ENCODE measurements at places on chromosomes 7 and 10. TPM values are rescaled to one million over a fixed set of nuclear protein-coding genes. Genes with fewer than 3 reads are reported as not detected.

DNA sequence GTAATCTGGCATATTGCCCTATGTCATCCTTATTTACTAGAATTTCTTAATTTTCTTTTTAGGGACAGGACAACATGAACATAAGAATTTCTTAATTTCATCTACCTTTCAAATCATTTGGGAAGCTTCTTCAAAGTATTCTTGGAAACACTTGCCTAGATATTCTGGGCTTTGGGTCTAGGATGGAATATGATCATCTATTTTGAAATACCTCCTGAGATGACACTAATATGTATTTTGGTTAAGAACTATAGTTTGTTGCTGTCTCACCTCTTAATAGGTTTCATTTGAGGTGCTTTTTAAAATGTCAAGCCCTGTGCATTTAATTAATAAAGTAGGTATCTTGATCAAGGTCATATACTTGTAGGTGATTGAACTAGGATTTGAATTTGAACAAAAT lies 49.1 kb downstream of the SEPTIN7 start:
- DNase-seq, result no peak

The TRIL gene
- total RNA-seq, result 0.40 TPM

The MYH16 gene
- total RNA-seq, result not detected

GRCh38 chr7:7970531-7971307 lies 2.1 kb downstream of the GLCCI1 start:
- peak; percentile 9 for DNase-seq

DNA sequence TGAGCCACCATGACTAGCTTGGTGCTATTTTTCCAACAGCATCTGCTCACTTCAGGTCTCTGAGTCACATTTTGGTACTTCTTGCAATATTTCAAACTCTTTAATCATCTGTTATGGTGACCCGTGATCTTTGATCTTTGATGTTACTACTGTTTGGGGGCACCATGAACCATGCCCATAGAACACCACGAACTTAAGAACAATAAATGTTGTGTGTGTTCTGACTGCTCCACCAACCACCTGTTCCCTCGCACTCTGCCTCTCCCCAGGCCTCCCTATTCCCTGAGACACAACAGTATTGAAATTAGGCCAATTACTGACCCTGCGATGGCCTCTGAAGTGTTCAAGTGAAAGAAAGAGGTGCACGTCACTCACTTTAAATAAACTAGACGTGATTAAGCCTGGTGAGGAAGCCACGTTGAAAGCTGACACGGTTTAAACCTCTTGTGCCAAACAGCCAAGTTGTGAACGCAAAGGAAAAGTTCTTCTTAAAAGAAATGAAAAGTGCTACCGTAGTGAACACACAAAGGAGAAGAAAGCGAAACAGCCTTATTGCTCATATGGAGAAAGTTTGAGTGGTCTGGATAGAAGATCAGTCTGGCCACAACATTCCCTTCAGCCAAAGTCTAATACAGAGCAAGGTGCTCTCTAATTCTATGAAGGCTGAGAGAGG lies 27.2 kb upstream of the ATP6V0A4 start:
- peak; percentile 23 for DNase-seq

DNA sequence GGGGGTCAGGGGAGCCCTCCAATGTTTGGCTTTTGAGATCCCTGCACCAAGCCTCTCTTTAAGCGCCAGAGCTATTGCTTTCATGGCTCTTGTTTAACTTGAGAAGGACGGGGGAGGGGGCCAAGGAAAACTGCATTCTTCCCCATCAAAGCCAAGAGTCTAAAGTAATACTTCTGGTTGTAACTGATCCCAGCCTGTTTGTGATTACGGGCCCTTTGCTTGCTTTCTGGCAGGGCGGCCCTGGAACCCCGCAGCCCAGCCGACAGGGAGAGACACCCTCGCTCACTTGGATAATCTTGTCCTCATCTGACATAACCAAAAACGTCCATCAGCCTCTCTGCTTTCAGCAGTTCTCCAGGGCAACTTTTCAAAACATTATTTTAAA lies 154.7 kb downstream of the NEURL1 start:
- no peak for DNase-seq

GRCh38 chr7:66682350-66683093 lies 53.8 kb downstream of the KCTD7 start:
- peak; percentile 68 for DNase-seq

The CYP3A4 gene
- 0.11 TPM for total RNA-seq

The CRPPA gene
- total RNA-seq, result 13.1 TPM

DNA sequence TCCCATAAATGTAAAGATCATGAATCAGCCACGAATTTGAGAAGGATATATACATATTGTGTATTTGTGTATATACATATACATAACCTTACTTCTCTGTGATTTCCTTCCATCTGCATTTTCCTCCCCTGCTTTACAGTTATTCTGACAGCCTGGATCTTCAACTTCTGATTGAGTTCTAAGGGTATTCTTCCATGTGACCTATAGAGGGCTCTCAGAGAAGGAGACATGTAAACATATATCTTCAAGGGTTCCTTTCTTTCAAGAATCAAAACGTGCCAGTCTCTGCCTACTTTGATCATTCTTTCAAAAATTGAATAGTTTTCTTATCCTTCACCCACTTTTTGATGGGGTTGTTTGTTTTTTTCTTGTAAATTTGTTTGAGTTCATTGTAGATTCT lies 453.7 kb upstream of the POT1 start:
- DNase-seq, result no peak

GRCh38 chr10:122286867-122287266 lies 15.8 kb downstream of the BTBD16 start:
- DNase-seq, result peak; percentile 99

DNA sequence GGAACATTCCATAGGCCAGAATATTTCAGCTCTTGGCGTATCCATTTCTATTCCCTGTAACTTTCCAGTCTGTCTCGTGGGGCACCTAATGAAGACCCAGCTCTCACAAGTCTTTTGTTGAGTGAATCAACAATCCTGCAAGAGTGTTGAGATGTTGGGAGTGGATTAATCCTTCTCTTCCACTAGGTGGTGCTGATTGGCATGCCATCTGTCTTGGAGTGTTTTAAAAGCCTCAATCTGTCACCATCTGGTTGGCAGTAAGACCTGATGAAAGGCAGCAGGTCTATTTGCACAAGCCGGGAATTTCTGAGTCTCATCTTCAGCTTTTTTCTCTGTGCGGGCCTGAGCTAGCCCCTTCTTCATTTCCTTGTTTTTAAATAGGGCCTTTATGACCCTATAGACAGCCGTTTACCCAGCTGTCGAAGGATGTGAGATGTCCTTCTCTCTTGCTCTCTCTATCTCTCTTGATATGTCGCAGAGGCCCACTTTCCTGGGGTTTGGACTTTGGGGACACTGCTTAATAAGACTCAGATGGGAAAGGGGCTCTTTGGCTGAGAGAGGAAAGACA lies 180.5 kb downstream of the ZNF365 start:
- DNase-seq, result peak; percentile 83

The IDI2 gene
- total RNA-seq, result not detected

DNA sequence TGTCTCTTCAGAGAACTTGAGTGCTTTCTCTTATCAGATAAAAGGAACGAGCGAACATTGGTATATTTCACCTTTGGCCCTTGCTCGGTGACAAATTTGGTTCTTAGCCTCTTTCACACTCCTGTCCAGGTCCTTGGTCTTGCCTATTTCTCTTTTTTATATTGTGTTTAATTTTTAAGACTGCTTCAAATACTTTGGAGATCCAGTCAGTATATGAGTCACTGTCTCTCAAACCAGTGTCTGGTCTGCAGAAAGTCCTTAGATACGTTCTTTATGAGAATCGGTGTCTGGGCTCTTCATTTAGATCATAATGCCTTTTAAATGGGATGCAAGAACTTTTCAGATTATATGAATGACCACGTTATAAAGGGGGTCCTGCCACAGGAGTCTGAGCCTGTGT lies 55.0 kb downstream of the PIK3AP1 start:
- DNase-seq, result no peak

DNA sequence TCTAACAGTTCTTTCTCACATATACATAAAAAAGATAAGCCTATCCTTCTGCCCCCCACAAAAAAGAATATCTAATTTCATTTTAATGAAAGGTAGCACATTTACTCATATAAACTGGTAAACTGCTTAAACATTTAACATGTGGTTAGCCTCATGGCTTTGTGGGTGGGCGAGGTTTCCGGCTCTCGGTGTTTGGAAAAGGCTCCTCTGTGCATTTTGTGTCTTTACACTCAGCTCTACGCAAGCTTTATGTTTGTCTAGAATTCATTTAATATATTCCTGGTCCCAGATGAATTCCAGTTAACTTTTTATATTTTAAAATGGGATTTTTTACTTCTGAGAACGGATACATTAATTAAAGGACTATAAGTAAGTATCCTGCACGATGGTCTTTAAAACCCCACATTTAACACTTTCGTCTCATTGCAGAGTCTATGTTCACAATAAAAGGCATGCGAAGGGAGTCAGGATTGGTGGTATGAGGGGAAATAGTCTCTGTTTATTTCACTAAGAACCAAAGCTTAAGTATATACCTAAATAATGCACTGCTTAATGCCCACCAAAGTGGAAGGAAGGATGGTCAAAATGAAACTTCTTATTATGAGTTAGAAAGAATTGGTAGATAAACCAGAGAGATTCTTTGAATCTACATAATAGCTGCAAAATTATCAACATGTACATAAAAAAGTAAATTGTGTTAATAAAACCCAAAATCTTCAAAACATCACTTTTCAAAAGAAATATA lies 197.2 kb downstream of the CRPPA start:
- DNase-seq, result no peak

- DNase-seq, result peak; percentile 59
Observed at GRCh38 chr10:112663234-112664125, 216.5 kb downstream of the VTI1A start.

DNA sequence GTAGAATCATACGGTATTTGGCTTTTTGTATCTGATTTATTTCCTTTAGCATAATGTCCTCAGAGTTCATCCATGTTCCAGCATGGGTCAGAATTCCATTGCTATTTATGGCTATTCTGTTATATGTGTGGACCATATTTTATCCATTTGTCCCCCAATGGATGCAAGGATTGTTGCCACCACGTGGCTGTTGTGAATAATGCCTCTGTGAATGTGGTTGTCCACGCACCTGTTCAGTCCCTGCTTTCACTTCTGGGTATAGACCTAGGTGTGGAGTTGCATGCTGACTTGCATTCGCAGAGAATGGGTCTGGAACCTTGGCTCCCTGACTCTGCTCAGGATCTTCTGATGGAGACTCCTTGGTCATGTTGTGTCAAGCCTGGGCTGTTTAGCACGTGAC lies 199.9 kb downstream of the CAMK1D start:
- DNase-seq, result peak; percentile 8

GRCh38 chr7:79337717-79338116 lies 115.8 kb downstream of the MAGI2 start:
- DNase-seq, result no peak

- no peak for DNase-seq
Observed at GRCh38 chr7:133958822-133959221, 168.3 kb upstream of the LRGUK start.

DNA sequence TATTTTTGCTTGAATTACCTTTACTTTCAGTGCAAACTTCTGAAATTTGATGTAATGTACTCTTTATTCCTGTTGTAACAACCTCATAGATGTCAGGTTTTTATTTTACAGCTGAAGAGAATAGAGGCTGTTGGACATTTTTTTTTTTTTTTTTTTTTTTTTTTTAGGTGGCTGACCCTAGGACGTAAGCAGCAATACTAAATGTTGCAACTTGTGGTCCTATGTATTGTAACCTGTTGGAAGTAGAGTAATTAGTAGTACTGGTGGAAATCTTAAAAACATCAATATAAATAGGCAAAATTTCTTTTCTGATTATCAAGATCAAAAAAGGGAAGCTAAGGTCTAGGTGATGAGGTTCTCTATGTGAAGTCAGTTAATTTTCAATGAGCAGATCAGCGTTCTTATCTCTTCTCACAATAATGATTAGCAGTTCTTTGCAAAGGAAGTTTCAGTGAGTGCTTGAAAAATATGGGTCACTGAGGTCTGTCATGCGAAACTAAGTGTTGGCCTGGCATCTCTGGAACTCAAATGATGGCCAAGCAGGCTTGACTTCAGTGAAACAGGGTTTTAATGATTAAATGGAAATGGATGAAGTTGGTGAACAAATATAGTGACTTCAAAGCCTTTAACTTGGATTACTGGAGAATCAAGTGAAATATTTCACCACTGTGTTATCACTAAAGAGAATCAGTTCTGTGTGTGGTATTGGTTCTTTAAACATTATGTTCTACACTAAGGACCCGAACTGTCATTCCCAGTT lies 42.7 kb downstream of the BICC1 start:
- DNase-seq, result no peak

The AKR1C1 gene
- 60.1 TPM for total RNA-seq

GRCh38 chr7:19574131-19574530 lies 134.7 kb downstream of the POLR1F start:
- peak; percentile 31 for DNase-seq

- DNase-seq, result no peak
Observed at GRCh38 chr7:124667312-124668153, 98.1 kb downstream of the GPR37 start.

- no peak for DNase-seq
Observed at GRCh38 chr10:71656220-71656619, 63.4 kb downstream of the C10orf105 start.

The APBB1IP gene
- not detected for total RNA-seq

- no peak for DNase-seq
Observed at GRCh38 chr10:74381291-74381853, 230.4 kb downstream of the ADK start.

The TMEM196 gene
- total RNA-seq, result not detected

- peak; percentile 70 for DNase-seq
Observed at GRCh38 chr10:61900829-61901792, at the start of gene ARID5B. TSS of gene ARID5B (plus strand) at chr10:61901699. CDS start at chr10:61901710, 11 bp downstream.

- DNase-seq, result peak; percentile 63
Observed at GRCh38 chr10:36281831-36282331, 639.8 kb upstream of the FZD8 start.

DNA sequence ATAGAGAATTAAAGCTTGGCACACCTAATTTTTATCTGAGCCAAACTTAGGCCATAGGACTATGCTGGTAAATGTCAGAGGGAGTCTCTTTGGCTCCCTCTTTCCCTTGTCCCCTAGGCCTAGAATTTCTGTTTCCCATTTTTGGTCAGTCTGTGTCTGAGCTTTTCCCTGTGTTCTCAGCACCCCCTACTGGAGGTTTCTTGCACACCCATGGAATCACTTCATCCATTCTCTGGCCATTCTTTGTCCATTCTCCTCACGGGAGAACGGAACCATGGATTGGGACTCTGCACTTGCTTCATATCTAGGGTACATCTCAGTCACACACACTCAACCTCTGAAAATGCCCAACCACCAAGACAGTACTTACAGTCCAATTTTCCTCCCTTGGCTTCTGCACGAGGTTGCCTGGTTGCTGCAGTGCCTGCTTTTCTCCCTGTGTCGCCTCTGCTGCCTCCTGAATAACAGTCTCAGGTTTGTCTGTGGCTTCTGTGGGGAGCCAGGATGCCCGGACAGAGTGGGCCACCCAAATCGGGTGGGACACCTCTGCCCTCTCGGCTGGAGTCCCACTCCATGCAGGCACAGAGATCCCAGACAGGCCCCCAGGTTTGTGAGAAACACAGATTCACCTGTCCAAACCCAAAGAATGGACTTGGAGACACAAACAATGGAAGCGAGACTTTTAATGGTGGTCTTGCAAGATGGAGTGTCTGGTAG lies 35.1 kb upstream of the DNAH11 start:
- DNase-seq, result peak; percentile 59

- peak; percentile 91 for DNase-seq
Observed at GRCh38 chr10:11810313-11810766, 12.8 kb upstream of the PROSER2 start.

Data from myocyte (in vitro differentiated cells).